ENCODE measurements at places on chromosomes 16 and 17. TPM values are rescaled to one million over a fixed set of nuclear protein-coding genes. Genes with fewer than 3 reads are reported as not detected.

DNA sequence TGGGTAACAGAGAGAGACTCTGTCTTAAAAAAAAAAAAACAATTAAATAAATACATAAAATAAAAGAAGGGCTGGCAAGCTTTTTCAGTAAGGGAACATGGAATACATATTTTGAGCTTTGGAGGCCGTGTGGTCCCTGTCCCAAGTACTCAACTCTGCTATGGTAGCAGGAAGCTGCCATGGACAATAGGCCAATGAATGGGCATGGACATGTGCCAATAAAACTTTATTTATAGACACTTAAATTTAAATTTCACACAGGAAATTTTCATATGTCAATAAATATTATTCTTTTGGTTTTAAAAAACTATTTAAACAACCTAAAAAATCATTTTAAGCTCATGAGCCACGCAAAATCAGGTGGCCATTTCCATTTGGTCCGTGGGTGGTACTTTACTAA is 3.8 kb downstream of the OTOA start:
- DNase-seq, result no peak

DNA sequence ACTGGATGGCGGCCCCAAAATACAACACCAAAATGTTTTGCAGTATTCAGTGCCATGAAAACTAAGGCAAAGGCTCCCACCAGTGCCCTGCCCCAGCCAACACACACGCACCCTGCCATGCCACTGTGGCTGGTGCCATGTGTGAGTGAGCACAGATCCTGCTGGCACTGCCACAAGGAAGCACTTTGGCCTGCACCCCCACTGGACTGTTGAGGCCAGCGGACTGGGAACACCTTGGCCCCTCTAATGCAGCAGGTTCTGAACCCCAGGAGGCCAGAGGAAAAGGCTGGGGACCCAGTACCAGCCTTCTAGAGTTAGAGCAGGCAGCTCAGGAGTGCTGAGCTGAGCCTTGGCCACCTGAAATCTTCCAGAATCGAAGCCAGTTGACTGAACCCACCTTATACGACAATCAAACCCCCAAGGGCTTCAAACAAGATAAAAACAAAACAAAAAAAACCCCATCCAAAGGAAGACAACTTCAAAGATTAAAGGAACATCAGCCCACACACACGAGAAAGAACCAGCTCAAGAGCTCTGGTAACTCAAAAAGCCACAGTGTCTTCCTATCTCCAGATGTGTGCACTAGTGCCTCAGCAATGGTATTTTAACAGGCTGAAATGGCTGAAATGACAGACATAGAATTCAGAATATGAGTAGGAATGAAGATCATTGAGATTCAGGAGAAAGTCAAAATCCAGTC is 21.5 kb downstream of the NLRP1 start:
- DNase-seq, result no peak

HSD11B2 gene
- polyA plus RNA-seq, result 0.26 TPM

GRCh38 chr17:58382108-58382871 is 30.3 kb upstream of the SUPT4H1 start:
- DNase-seq, result no peak

MYO15A gene
- 0.49 TPM for polyA plus RNA-seq

ST6GALNAC1 gene
- polyA plus RNA-seq, result not detected

Data from IMR-90 (cell line).